ENCODE measurements at places on chromosomes 5 and 9.

- DNase-seq = no peak
Observed at GRCh38 chr5:33758737-33759136, 133.1 kb downstream of the ADAMTS12 start.

- no peak for DNase-seq
Observed at GRCh38 chr9:653856-654387, 187.6 kb upstream of the DMRT1 start.

- no peak for DNase-seq
Observed at GRCh38 chr5:116084287-116084691, 536 bp upstream of the COMMD10 start.

DNA sequence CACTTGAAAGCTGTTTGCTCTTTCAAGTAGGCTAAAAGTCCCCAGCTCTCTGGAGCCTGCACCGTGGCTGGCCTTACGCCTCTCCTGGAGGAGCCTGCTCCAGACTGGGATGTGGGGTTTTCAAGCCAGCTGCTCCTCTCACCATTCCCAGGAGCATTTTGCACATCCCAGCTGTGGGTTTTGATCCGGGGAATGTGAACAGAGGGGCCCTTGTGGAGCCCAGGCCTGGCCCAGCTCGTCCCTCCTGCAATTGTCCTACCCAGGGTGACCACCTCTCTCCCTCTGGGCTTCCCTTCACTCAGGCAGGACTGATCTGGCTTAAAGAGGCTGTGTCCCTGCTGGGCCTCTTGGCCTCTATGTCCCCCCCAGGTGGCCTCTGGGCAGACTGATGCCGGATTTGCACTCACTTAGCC, 32.5 kb upstream of the TIFAB start:
- no peak for DNase-seq

DNA sequence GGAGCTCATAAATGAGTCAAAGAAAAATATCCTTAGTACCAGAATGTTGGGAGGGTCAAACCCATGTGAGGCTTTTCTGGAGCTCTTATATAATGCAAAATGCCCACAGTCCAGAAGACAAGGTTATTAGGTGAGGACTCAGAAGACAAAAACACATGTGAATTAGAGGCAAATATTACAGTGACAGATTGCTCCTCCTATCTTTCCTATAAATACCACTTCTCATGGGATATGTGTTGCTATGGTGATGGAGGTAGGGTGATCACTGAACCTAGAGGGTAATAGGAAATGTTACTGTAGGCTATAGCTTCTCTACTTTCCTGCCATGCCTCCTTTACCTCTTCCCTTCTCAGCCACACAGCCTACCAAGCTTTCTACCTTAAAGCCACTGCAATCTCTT, 264.6 kb downstream of the SEC61B start:
- DNase-seq = no peak

Measured in NCI-H2081 treated with DMSO at 0.1 percent for 48 hours (cell line).